ENCODE measurements at places on chromosomes 3 and 15.

DNA sequence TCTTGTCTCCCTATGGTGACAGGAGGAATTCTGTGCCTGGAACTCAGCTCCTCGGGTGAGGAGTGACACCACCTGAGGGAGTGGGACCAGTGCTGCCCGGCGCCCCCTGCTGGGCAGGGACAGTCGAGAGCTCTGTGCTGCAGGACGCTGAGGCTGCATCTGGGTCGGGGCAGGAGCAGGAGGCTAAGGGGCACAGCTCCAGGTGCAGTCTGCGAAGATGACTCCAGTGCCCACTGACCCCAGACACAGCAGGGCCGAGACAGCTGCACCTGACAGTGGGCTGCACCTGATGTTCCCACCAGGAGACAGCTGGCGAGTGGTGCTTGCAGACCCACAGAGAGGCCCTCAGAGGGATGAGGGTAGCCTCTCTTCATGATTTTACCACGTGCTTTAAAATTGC lies 152.9 kb downstream of the ATP10A start:
- peak; percentile 60 for DNase-seq

GRCh38 chr15:39239562-39239961 lies 341.3 kb upstream of the THBS1 start:
- no peak for DNase-seq

GRCh38 chr3:64105816-64106215 lies 82.5 kb upstream of the PSMD6 start:
- DNase-seq, result no peak

DNA sequence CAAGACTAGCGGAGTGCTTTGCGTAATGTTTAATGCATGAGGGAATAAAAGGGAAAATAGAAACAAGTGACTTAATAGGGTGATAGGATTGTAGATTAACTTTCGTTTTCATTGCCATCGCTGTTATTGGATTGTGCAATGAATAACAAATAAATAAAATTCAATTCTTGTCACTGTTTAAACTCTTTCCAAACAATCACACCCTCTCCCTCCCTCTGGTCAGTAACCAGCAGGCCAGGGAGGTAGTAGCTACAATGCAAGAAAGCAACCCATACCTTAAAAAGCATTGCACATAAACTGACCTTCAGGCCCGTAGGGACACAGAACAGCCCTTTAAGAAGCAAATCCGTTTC lies 705 bp upstream of the TFRC start:
- DNase-seq, result no peak

DNA sequence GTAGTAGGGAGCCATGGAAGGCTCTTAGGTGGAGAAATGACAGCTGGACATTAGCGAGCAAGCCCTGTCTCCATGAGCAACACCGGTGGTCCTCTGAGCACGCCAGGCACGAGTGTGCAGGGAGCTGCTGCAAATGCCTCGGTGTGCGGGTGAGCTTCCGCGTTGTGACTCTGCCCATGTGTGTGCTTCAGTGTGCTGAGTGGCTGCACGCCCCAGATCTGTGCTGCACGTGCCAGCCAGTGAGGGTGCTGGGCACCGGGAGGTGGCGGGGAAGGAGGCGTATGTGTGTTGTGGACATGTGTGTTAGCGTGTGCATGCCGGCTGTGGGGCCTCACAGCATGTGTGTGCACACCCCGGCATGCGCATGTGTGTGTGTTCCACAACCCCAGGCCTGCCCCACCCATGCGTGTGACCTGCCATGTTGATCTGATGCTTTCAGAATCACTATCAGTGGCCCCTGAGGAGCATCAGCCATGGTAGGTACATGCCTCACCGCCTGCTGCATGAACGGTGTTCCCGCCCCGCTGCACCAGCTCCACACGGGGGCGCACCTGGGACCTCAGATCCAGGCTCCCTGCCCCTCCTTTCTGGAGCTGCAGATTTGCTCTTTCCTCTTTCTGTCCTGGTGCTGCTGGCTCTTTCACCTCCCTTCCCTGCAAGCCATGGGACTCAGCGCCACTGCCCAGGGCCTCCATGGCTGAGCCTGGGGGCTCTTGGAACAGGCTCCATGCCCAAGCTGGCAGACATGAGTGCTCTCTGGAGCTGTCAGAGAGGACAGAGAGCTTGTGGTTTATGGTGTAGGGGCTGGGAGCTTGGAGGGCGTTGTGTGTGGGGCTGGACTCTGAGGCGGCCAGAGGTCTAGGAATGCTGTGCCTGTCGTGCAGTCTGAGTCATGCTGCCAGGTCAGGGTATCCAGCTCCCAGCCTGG lies 169.4 kb downstream of the TBC1D2B start:
- DNase-seq, result no peak

DNA sequence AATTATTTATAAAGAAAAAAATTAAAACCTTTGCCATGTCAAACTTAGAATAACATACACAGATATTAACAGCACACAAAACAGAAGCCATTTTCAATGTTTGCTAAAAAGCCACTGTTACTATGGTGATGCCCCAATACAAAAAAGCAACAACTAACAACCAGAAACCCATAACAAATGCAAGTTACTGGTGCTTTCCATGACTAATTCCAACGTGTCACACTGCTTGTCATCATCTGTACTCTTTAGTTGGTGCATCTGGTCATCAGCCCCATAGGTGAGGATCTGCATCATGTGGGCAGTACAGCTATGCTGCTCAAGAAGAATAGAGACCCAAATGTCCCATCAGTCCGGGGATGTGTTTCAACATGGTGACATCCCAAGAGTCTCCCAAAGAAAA lies 52.8 kb downstream of the ATP8B4 start:
- no peak for DNase-seq

DNA sequence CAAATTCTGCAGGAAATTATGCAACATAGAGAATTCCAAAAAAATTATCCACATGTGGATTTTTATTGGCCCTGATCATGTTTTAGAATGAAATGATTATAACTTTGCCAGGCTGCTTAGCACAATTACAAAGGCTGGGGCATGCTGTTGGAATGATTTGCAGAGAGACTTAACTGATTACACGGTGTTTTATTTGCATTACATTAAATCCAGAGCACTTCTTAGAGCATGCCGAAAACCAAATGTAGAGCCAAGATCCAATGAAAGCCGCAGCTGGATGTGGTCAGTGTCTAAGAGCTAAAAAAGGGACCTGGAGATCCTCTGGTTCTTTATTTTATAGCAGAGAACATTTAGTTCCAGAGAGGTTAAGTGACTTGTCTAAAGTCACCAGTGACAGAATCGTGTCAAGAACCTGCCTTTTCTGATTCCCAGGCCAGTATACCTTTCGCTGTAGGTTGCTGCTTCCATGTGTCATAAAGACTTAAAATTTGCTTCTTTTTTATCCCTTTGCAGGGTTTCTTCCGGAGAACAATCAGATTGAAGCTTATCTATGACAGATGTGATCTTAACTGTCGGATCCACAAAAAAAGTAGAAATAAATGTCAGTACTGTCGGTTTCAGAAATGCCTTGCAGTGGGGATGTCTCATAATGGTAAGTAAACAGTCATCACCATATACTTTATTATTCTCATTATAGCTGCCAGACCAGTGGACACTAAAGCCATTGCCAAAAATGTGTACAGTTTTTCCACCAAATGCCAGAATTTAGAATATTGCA lies 92.0 kb upstream of the TSEN2 start:
- DNase-seq, result no peak

DNA sequence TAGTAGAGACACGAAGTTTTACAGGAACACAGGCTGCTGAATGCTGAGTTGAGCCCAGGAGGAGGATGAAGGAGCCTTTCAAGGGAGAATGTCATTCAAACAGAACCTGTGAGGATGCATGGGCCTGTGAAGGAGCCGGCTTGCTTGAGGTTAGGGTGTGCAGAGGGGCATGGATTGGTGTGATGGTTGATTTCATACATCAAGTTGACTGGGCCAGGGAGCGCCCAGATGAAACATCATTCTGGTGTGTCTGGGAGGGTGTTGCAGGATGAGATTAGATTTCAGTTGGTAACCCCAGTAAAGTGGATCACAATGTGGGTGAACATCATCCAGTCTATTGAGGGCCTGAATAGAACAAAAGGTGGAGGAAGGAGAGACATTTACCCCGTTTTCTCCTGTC lies 243.6 kb downstream of the EDEM1 start:
- DNase-seq, result no peak

DNA sequence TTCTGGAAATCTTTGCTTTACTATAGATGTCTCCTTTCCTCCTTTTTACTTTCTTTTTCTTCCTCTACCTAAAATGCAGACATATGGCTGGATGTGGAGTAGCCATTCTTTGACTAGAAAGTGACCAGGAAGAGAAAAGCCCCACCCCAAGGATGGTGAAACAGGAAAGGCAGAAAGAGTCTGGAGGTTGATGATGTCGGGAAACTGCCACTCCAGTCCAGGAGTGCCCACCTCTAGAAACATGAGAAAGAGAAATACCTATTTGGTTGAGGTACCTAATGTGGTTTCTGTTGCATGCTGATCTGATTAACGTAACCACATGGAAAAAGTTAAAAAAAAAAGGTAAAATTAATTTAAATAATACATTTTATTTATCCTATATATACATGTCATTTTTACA lies 55.2 kb upstream of the SSR3 start:
- DNase-seq, result no peak

DNA sequence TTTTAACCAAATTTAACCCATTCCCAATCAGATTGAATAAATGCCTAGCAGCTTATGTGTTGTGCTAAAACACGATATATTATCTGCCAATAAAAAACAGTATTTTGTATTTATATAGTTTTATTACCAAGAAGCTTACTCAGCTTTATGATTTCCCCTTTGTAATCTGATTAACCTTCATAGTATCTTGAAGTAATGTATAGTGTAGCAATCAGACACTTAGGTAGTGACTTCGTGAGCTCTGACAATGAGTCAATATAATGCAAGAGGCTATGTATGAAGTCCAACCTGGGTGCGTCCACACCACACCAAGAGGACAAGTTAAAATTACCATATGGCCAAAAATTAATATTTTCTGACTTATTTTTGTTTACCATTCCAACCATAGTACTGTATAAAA lies 2.1 kb upstream of the CNBP start:
- DNase-seq, result no peak

DNA sequence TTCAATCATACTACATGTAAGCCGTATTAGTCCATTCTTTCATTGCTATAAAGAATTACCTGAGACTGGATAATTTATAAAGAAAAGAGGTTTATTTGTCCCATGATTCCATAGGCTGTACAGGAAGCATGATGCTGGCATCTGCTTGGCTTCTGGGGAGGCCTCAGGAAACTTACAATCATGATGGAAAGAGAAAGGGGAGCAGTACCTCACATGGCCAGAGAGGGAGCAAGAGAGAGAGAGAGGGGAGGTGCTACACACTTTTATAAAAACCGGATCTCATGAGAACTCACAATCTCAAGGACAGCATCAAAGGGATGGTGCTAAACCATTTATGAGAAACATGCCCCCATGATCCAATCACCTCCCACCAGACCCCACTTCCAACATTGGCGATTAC lies 14.3 kb upstream of the CLASP2 start:
- no peak for DNase-seq

- no peak for DNase-seq
Observed at GRCh38 chr15:70480196-70480856, 283.0 kb downstream of the UACA start.

GRCh38 chr3:120177151-120177550 lies 82.9 kb upstream of the GSK3B start:
- DNase-seq, result peak; percentile 88
